Activated CD4-positive, alpha-beta memory T cell treated with anti-CD3 and anti-CD28 coated beads, Interleukin-2, amount 10 ng/mL, durations not matched to agents 7 days and 5 days (primary cell): ENCODE measurements at places on chromosomes 5 and 9.

DNA sequence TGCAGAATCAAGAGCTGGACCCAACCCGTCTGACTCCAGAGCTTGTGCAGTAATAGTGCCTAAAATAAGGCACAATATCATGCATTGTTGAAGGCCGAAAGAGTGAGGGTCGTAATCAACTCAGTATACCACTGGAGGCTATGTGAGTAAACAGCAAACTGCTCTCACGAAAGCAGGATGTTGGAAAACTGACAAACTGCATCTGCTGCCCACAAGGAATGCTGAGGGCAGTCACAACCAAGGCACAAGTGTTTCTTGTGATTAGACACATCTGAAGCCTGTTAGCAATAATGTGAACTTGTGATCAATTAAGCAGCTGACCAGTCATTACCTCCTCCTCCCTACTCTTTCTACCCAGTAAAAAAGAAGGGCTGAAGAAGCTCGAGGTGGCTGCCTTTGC, 48.8 kb downstream of the TRPM3 start:
- H3K27me3 ChIP-seq = no peaks in the 10 kb centered on the region
- H3K4me1 ChIP-seq = no peaks in the 10 kb centered on the region

DNA sequence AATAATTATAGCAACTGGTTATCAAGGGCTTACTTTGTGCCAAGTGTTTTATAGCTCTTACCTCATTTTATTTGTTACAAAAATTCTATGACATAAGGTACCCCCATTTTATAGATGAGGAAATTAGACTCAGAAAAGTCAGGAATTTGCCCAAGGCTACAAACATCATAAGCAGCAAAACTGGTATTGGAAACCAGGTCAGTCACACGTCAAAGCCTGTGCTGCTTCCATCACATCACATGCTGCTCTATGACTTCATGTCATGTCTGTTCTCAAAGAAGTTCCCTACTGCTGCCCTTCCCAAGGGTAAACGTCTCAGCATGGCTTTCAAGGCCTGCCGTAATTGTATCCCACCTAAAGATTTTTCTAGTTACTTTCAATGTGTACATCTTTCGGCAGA, 6.9 kb upstream of the KIF2A start:
- H3K27ac ChIP-seq = peak overlapping the region; percentile 74
- H3K27me3 ChIP-seq = no peaks in the 10 kb centered on the region
- peaks cover 68% of the 10 kb centered on the region for H3K4me1 ChIP-seq
- H3K4me3 ChIP-seq = no peak overlapping the region
- H3K36me3 ChIP-seq = peaks cover 32% of the 10 kb centered on the region

- H3K27ac ChIP-seq = peak overlapping the region; percentile 83
- peak overlapping the region; percentile 81 for H3K4me3 ChIP-seq
- no peaks in the 10 kb centered on the region for H3K36me3 ChIP-seq
- H3K4me1 ChIP-seq = peaks cover 41% of the 10 kb centered on the region
- H3K27me3 ChIP-seq = peaks cover 10% of the 10 kb centered on the region
Measured at GRCh38 chr5:160438316-160439204, 16.9 kb downstream of the PTTG1 start.

DNA sequence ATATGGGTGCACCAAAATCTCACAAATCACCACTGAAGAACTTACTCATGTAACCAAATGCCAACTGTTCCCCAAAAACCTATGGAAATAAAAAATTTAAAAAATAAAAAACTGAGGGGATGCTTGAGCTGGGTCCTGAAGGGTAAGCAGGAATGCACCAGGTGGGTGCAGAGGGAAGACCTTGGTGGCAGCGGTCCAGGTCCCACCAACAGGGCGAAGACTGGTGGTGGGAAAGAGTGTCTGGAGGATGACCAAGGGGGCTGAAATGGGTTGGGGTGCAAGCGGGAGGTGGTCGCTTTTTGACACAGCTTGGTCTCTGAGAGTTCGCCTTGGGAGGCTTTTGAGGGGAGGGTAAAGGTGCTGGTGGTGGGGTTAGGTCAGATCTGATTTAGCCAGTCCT, 3.3 kb upstream of the DAB2IP start:
- H3K27me3 ChIP-seq = peaks cover 30% of the 10 kb centered on the region
- DNase-seq = no peak
- H3K27ac ChIP-seq = no peak overlapping the region
- H3K36me3 ChIP-seq = no peaks in the 10 kb centered on the region

GRCh38 chr9:21744320-21744719, 58.1 kb upstream of the MTAP start:
- H3K4me1 ChIP-seq = no peaks in the 10 kb centered on the region
- peaks cover 48% of the 10 kb centered on the region for H3K27me3 ChIP-seq
- no peak overlapping the region for H3K27ac ChIP-seq
- no peaks in the 10 kb centered on the region for H3K36me3 ChIP-seq
- H3K4me3 ChIP-seq = no peak overlapping the region
- no peak for DNase-seq

- H3K4me3 ChIP-seq = no peak overlapping the region
- H3K4me1 ChIP-seq = no peaks in the 10 kb centered on the region
- H3K27ac ChIP-seq = no peak overlapping the region
- H3K27me3 ChIP-seq = peaks cover 4% of the 10 kb centered on the region
- no peaks in the 10 kb centered on the region for H3K36me3 ChIP-seq
Measured at GRCh38 chr5:163385271-163385670, 52.1 kb upstream of the CCNG1 start.

- H3K27ac ChIP-seq = no peak overlapping the region
- peaks cover 9% of the 10 kb centered on the region for H3K27me3 ChIP-seq
- H3K36me3 ChIP-seq = no peaks in the 10 kb centered on the region
Measured at GRCh38 chr9:99398241-99398640, 176.2 kb downstream of the SEC61B start.

- no peak overlapping the region for H3K27ac ChIP-seq
- no peak for DNase-seq
- H3K27me3 ChIP-seq = no peaks in the 10 kb centered on the region
- H3K36me3 ChIP-seq = no peaks in the 10 kb centered on the region
- no peaks in the 10 kb centered on the region for H3K4me1 ChIP-seq
- H3K4me3 ChIP-seq = no peak overlapping the region
Measured at GRCh38 chr5:104146652-104147051, 584.1 kb upstream of the NUDT12 start.
